Tongue (tissue), 3 donors: ENCODE measurements at places on chromosomes 4 and X. TPM values are rescaled to one million over a fixed set of nuclear protein-coding genes. Genes with fewer than 3 reads are reported as not detected.

GRCh38 chr4:55347610-55348228 is 1.7 kb downstream of the SRD5A3 start:
- no peak for DNase-seq

DNA sequence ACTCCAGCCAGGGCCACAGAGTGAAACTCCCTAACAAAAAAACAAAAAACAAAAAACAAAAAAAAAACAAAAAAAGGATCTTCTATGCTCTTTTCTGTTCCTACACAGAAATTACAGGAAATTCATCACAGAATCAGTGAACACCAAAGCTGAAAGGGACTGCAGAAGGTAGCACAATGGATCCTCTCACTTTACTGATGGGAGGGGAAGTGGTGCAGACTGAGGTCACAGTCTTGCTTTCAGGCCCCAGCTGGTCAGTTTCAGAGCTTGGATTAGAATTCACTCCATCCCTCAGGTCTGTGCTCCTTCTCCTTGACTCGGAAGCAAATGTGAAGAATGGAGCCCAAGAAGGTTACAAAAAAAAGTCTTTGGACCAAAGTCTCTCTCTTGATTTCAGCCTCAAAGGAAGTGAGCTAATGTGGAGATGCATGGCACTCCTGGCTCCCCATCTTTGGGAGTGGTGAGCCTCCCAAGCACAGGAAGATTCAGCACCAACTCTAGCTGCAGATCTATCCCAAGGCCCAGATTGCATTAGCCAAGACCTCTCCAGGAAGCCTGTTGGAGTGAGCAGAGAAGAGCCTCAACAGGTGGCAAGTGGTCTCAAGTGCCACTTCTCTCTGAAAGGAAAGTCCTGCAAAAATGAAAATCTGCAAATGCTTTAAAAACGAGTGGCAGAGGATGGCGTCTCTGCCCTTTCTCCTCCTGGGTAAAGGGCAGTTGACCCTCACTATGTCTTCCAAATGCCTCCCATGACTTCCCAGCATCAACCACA is 176.0 kb downstream of the MAML3 start:
- DNase-seq: no peak

Gene TMPRSS11E
- total RNA-seq: 3.5 TPM

DNA sequence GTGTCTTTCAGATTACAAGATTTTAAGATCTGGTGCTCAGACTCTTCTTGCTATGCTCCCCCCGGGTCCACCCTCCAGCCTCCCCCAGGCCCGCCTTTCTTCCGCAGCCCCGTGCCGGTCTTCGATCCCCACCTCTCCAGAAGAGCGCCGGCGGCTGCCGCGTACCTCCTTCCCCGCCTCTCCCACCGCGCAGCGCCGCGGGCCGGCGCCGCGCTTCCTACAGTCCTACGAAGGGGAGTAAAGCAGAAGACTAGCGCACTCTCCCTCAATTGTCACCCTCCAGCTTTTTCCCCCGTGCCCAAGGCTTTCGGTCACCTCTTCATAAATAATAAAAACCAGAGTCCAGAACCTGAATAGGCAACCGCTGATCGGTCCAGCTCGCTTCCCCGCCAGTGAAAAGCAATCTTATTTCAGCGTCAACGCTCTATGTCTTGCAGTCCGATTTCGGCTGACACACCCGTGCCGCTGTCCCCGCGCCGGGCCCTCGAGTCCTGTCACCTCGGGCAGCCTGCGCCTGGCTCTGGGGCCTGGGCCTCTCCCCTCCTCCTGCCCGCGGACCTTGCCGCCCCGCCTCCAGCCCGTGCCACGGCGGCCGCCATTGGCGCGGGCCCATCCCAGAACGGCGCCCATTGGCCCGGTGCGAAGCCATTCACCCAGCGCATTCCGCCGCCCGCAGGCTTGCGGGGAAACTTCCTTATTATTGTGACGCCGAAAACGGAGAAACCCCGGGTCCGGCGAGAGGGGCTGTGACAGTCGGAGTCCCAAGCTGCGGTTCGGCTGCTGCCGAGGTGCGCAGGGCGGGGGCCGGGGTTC is at the start of gene HERC3:
Gene HERC3 (plus strand): TSS at position 694 of the 813 bp plus-strand sequence. CDS start 13,344 bp downstream, outside the sequence.
- DNase-seq: peak; percentile 95

Gene SUPT20HL1
- not detected for total RNA-seq

DNA sequence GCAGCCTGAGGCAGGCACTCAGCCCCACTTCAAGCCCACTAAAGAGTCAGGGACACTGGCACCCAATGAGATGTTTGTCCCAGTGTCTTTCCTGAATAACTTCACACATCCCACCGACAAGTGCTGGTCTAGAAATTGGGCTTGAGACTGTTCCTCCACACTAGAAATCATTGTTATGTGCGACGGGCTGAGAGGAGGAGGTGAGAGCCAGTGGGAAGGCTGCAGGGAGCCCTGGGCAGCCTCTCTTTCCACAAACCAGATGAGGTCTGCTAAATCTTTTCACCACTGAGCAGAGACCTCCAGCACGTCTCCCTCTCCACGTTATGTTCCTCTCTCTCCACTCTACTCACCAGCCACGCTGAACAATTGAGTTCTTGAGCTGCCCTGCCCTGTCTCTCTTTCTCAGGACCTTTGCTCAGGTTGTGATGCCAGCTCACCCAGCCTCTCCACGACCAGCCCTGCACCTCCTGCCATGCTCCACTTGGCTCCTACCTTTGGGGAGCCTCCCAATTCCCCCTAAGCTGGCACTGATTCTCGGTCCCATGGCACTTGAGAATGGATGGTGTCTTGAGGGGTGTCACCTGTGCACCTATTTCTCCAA is 8.4 kb downstream of the SCD5 start:
- DNase-seq: no peak

DNA sequence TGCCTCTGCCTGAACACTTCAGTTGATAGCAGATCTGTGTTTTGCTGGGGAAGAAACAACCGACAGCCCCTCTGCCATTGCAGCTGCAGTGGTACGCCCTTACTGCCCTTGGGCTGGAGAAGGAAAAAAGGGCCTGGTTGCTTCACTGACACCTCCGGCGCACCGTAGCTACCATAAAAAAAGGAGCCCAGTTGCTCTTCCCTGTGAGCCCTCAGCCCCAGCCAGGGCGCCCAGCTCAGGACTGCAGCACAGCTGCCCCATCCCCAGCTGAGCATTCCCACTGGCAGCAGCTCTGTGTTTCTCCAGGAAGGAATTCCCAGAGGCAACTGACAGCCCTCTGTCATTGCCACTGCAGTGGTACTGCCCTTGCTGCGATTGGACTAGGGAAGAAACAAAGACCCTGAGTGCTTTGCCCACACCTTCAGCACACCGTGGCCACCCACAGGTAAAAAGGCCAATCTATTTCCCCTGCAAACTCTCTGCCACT is 142.7 kb downstream of the DKK2 start:
- DNase-seq: no peak

Gene FGA
- total RNA-seq: not detected

DNA sequence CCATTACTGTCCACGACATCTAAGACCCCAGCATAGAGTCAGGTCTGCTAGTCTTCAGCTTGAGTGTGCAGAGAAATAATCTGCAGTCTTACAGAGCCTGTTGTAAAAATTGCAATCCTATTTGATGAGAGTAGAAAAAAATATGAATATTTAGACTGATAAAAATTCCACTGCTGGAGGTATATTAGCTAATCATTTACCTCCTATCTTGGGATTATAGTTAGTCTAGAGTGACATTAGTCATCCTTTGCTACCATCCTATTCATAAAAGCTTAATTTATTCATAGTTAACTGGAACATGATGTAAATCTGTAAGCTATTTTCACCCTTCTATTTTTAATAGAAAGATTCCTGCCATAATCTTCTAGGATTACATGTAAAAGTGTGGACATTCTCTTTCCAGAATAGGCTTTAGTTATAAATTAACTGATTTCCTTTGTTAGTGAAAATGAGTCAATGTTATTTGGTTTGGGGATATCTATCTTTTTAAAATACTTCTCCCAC is 26.7 kb downstream of the C4orf54 start:
- DNase-seq: no peak
